ENCODE measurements at places on chromosomes 1 and 21. TPM values are rescaled to one million over a fixed set of nuclear protein-coding genes. Genes with fewer than 3 reads are reported as not detected.

ADORA1 gene
- not detected for total RNA-seq

CHAF1B gene
- total RNA-seq, result 36.3 TPM

GSTM5 gene
- 0.25 TPM for total RNA-seq

SPATA46 gene
- not detected for total RNA-seq

TSPEAR gene
- total RNA-seq, result not detected

RPTN gene
- not detected for total RNA-seq

DNA sequence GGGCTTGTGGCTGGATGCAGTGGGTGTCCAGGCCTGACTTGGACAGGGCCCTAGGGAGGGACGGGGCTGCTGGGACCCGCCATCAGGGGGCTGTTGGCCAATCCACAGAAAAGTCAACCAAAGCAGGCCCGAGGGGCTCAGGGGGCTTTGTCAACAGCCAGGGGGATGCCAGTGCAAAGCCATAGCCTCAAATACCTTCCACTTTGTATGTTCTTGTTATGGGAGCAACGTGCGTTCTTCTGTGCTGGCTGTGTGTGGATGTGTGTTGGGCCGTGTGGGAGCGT, 35.4 kb upstream of the ARF1 start:
- H3K27me3 ChIP-seq, result peaks cover 9% of the 10 kb centered on the region
- no peak for DNase-seq
- no peak overlapping the region for H3K4me3 ChIP-seq
- H3K36me3 ChIP-seq, result no peaks in the 10 kb centered on the region
- no peak overlapping the region for H3K27ac ChIP-seq

GRCh38 chr1:158045639-158046038, 52.2 kb downstream of the KIRREL1 start:
- H3K4me1 ChIP-seq, result no peaks in the 10 kb centered on the region

GRCh38 chr1:197327776-197328364, 59.8 kb downstream of the CRB1 start:
- no peak for DNase-seq
- H3K27ac ChIP-seq, result no peak overlapping the region
- H3K36me3 ChIP-seq, result no peaks in the 10 kb centered on the region
- no peaks in the 10 kb centered on the region for H3K27me3 ChIP-seq

DNA sequence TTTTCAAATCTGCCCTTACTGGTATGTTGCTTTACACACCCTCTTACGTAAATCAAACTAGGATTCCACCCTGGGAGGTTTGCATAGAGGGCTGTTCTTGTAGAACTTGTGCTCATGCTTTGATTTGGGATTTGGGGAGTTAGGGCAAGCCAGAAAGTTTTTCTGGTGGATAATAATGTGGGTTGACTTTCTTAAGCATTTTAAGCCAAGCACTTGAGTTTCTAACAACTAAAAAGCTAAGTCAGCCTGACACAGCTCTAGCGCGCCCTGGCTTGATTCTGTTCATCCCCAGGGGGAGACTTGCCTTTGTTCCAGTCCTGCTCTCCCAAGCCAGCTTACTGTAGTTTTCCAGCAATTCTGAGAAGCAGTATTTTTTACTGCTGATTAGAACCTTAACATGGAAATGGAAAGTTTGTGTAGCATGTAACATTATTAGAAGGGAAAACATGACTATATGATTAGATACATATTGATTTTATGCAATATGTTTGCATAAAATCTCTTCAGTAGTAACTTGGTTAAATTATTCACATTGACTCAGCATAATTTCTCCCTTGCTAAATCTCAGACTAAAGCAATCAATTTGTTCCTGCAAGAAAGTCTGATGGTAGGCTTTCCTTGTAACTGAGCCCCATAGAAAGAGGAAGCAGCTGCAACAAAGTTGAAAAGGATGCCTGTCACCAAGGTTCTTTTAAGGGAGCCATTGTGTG, 11.0 kb upstream of the PGD start:
- peaks cover 6% of the 10 kb centered on the region for H3K4me1 ChIP-seq
- H3K27me3 ChIP-seq, result no peaks in the 10 kb centered on the region
- H3K4me3 ChIP-seq, result no peak overlapping the region
- no peaks in the 10 kb centered on the region for H3K36me3 ChIP-seq

DNA sequence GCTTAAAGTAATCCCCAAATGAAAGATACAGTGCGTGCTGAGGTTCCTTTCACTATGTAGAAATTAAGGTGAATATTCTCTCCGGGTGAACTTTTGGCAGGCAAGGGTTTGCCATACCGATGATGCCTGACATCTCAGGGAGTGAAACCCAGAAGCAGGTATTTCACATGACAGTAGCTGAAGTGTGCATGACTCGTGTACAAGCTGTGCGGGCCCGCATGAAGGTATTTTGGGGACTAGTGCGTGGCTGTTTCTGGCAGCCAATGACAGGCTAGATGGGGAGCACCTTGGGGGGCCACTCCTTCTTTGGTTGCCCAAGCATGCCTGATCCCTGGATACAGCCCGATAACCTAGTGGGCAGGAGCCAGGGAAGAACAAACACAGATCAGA, 569.0 kb downstream of the SMYD3 start:
- no peak overlapping the region for H3K4me3 ChIP-seq
- no peaks in the 10 kb centered on the region for H3K36me3 ChIP-seq
- DNase-seq, result no peak
- H3K27ac ChIP-seq, result no peak overlapping the region
- H3K27me3 ChIP-seq, result no peaks in the 10 kb centered on the region

- no peak for DNase-seq
- H3K4me1 ChIP-seq, result no peaks in the 10 kb centered on the region
- H3K27ac ChIP-seq, result no peak overlapping the region
- no peak overlapping the region for H3K4me3 ChIP-seq
- no peaks in the 10 kb centered on the region for H3K36me3 ChIP-seq
- H3K27me3 ChIP-seq, result no peaks in the 10 kb centered on the region
Observed at GRCh38 chr21:15308333-15308732, 243.5 kb upstream of the NRIP1 start.

- H3K4me1 ChIP-seq, result no peaks in the 10 kb centered on the region
- no peaks in the 10 kb centered on the region for H3K27me3 ChIP-seq
- DNase-seq, result no peak
- H3K36me3 ChIP-seq, result no peaks in the 10 kb centered on the region
Observed at GRCh38 chr1:152596986-152597385, 3.0 kb upstream of the LCE3C start.

GRCh38 chr1:202572867-202573266, 137.4 kb downstream of the SYT2 start:
- no peak for DNase-seq
- H3K4me3 ChIP-seq, result no peak overlapping the region
- peaks cover 11% of the 10 kb centered on the region for H3K36me3 ChIP-seq
- H3K27me3 ChIP-seq, result no peaks in the 10 kb centered on the region
- H3K4me1 ChIP-seq, result no peaks in the 10 kb centered on the region

DNA sequence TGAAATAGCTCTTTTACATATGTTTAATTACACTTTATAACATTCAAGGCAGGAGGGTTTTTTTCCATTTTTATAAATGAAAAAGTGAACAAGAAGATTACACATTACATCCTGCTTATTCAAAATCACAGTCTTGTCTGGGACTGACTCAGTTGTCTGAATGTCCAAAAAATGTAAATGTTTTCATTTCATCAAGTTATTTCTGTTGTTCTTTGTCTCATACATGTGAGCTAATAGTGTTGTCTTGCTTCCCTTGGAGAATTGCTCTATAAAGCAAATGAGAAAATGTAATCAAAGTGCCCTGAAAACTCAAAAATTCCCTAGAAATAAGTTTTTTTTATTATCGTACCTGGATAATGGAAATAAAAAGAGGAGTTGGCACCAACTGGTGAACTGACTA, 242.9 kb downstream of the GRIK1 start:
- no peaks in the 10 kb centered on the region for H3K27me3 ChIP-seq
- H3K36me3 ChIP-seq, result no peaks in the 10 kb centered on the region
- H3K4me3 ChIP-seq, result no peak overlapping the region
- H3K4me1 ChIP-seq, result no peaks in the 10 kb centered on the region

DNA sequence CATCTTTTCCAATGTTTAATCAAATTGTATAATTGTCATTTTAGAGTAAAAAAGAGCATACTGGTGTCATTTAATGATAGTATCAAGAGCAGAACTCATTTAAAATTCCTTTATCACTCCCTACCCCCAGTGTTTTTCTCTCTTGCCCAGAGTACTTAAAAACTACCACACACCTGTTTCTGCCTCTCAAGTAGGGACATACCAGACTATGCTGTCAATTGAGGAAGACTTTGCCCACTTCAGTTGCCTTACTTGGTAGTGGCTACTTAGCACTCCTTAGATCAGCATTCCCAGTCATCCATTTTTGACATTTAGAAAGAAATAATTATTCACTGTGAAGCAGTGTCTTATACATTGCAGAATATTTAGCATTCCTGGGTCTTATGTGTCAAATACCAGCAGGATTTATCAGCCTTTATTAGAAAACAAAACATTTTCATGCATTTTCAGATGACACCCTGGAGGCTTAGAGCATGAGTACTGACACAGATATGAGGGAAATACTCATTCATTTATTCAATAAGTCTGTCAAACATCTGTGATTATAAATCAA, 127.5 kb upstream of the RGS1 start:
- no peaks in the 10 kb centered on the region for H3K36me3 ChIP-seq
- no peak for DNase-seq
- peaks cover 11% of the 10 kb centered on the region for H3K27me3 ChIP-seq
- no peak overlapping the region for H3K27ac ChIP-seq
- no peaks in the 10 kb centered on the region for H3K4me1 ChIP-seq
